CD4-positive, alpha-beta memory T cell (primary cell): ENCODE measurements at places on chromosomes 3 and 15. TPM values are rescaled to one million over a fixed set of nuclear protein-coding genes. Genes with fewer than 3 reads are reported as not detected.
A peak's percentile ranks its signal among the peaks of the same experiment; 100 is the strongest.

LEO1 gene
- 21.7 TPM for total RNA-seq

AADAC gene
- not detected for total RNA-seq

CCR2 gene
- total RNA-seq = 18.4 TPM

RASGRP1 gene
- total RNA-seq = 123 TPM

GRCh38 chr3:54033761-54034160, 88.6 kb upstream of the CACNA2D3 start:
- DNase-seq = no peak
- no peaks in the 10 kb centered on the region for H3K4me1 ChIP-seq
- H3K27ac ChIP-seq = no peak overlapping the region
- no peaks in the 10 kb centered on the region for H3K36me3 ChIP-seq
- H3K27me3 ChIP-seq = no peaks in the 10 kb centered on the region
- no peak overlapping the region for H3K4me3 ChIP-seq

- H3K36me3 ChIP-seq = no peaks in the 10 kb centered on the region
- peak; percentile 33 for DNase-seq
- H3K4me3 ChIP-seq = no peak overlapping the region
- H3K27me3 ChIP-seq = no peaks in the 10 kb centered on the region
- no peaks in the 10 kb centered on the region for H3K4me1 ChIP-seq
These were observed 18.6 kb upstream of the TICRR start for GRCh38 chr15:89556413-89557262.

- H3K27me3 ChIP-seq = no peaks in the 10 kb centered on the region
- H3K36me3 ChIP-seq = no peaks in the 10 kb centered on the region
- DNase-seq = no peak
- H3K27ac ChIP-seq = no peak overlapping the region
- H3K4me3 ChIP-seq = no peak overlapping the region
These were observed 3.5 kb upstream of the MESP1 start for GRCh38 chr15:89754361-89755154.

- H3K4me1 ChIP-seq = no peaks in the 10 kb centered on the region
- no peaks in the 10 kb centered on the region for H3K27me3 ChIP-seq
- no peak for DNase-seq
- H3K36me3 ChIP-seq = no peaks in the 10 kb centered on the region
These were observed 596.2 kb upstream of the DPPA4 start for GRCh38 chr3:109933576-109933975.

- no peak overlapping the region for H3K27ac ChIP-seq
- H3K4me1 ChIP-seq = no peaks in the 10 kb centered on the region
- no peak overlapping the region for H3K4me3 ChIP-seq
- DNase-seq = no peak
- no peaks in the 10 kb centered on the region for H3K27me3 ChIP-seq
These were observed 94.9 kb downstream of the ERC2 start for GRCh38 chr3:56373386-56373785.

GRCh38 chr3:22795917-22796316, 407.2 kb upstream of the UBE2E2 start:
- H3K4me3 ChIP-seq = no peak overlapping the region
- no peak overlapping the region for H3K27ac ChIP-seq
- DNase-seq = no peak
- H3K4me1 ChIP-seq = no peaks in the 10 kb centered on the region
- no peaks in the 10 kb centered on the region for H3K36me3 ChIP-seq
- no peaks in the 10 kb centered on the region for H3K27me3 ChIP-seq

DNA sequence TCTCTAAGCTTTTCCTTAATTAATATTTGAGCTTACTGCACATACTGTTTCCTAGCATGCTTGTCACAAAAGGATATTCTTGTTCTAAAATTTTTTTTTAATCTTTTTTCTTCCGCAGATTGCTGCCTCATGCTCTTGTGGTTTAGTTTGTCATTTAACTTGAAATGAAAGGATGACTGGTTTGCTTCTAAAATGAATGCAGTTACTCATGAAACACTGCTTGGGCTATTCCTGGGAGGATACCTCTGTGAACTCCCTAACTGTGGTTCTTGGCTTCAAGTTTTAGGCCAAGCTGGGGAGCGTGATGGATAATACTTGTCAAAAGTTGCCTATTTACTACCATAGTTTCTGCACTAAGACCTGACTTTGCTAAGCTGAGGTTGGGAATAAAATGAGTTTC, 64.0 kb downstream of the USP13 start:
- no peak for DNase-seq
- no peak overlapping the region for H3K4me3 ChIP-seq
- H3K27me3 ChIP-seq = no peaks in the 10 kb centered on the region
- H3K27ac ChIP-seq = no peak overlapping the region
- H3K4me1 ChIP-seq = no peaks in the 10 kb centered on the region

GRCh38 chr3:13338996-13339395, 81.1 kb downstream of the NUP210 start:
- peaks cover 94% of the 10 kb centered on the region for H3K36me3 ChIP-seq
- H3K27me3 ChIP-seq = no peaks in the 10 kb centered on the region
- no peak overlapping the region for H3K27ac ChIP-seq
- peaks cover 4% of the 10 kb centered on the region for H3K4me1 ChIP-seq
- no peak overlapping the region for H3K4me3 ChIP-seq

- DNase-seq = no peak
- no peaks in the 10 kb centered on the region for H3K27me3 ChIP-seq
- H3K36me3 ChIP-seq = no peaks in the 10 kb centered on the region
- H3K27ac ChIP-seq = no peak overlapping the region
- H3K4me3 ChIP-seq = no peak overlapping the region
These were observed 304.6 kb upstream of the KCNMB2 start for GRCh38 chr3:178231645-178232044.

- H3K27me3 ChIP-seq = no peaks in the 10 kb centered on the region
- H3K27ac ChIP-seq = no peak overlapping the region
- peaks cover 20% of the 10 kb centered on the region for H3K4me1 ChIP-seq
- H3K4me3 ChIP-seq = no peak overlapping the region
- no peak for DNase-seq
- H3K36me3 ChIP-seq = no peaks in the 10 kb centered on the region
These were observed 117.3 kb downstream of the XXYLT1 start for GRCh38 chr3:195153653-195154052.

- peaks cover 38% of the 10 kb centered on the region for H3K4me1 ChIP-seq
- peak overlapping the region; percentile 93 for H3K27ac ChIP-seq
- no peaks in the 10 kb centered on the region for H3K27me3 ChIP-seq
These were observed 536 bp downstream of the SEC61A1 start for GRCh38 chr3:128052595-128053351.

DNA sequence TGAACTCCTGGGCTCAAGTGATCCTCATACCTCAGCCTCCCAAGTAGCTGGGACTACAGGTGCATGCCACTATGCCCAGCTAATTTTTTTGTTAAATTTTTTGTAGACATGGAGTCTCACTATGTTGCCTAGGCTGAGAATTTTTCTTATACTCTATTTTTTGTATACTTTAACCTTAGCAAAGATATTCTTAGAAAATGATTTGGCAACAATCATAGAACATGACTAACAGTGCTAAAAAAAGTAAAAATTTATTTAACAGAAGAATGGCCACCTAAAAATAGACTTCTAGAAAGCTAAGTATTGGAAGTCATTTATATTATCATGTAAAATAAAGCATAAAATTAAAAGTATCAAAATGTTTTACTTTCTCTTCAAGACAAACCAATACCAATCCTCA, 322.3 kb downstream of the PLCL2 start:
- no peaks in the 10 kb centered on the region for H3K4me1 ChIP-seq
- no peaks in the 10 kb centered on the region for H3K27me3 ChIP-seq
- no peak overlapping the region for H3K4me3 ChIP-seq
- H3K27ac ChIP-seq = no peak overlapping the region
- DNase-seq = no peak

GRCh38 chr3:13544951-13545651, 3.8 kb upstream of the FBLN2 start:
- DNase-seq = no peak
- no peak overlapping the region for H3K27ac ChIP-seq
- no peaks in the 10 kb centered on the region for H3K36me3 ChIP-seq
- no peak overlapping the region for H3K4me3 ChIP-seq
- H3K4me1 ChIP-seq = peaks cover 11% of the 10 kb centered on the region

DNA sequence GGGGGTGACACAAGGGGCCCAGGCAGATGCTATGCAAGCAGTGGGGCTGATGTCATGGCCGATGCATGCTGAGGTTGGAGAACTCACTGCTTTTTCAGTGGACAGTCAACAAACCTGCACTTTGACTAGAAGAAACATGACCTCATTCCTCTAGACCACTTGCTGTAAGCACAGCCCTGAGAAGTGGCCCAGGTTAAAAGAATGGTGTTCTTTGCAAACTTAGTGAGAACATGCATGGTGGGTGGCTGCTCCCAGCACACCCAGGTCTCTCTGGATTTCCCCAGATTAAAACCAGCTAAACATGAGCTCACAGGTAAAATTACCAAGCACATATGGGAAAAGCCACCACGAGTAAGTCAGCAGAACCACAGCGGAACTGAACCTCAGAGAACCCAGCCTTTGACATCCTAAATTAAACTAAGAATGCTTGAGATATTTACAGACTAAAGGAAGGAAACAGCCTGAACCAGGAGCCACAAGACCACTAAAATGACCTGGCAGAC, 15.5 kb downstream of the DLEC1 start:
- no peak for DNase-seq
- no peak overlapping the region for H3K27ac ChIP-seq
- no peaks in the 10 kb centered on the region for H3K27me3 ChIP-seq
- H3K4me3 ChIP-seq = no peak overlapping the region

DNA sequence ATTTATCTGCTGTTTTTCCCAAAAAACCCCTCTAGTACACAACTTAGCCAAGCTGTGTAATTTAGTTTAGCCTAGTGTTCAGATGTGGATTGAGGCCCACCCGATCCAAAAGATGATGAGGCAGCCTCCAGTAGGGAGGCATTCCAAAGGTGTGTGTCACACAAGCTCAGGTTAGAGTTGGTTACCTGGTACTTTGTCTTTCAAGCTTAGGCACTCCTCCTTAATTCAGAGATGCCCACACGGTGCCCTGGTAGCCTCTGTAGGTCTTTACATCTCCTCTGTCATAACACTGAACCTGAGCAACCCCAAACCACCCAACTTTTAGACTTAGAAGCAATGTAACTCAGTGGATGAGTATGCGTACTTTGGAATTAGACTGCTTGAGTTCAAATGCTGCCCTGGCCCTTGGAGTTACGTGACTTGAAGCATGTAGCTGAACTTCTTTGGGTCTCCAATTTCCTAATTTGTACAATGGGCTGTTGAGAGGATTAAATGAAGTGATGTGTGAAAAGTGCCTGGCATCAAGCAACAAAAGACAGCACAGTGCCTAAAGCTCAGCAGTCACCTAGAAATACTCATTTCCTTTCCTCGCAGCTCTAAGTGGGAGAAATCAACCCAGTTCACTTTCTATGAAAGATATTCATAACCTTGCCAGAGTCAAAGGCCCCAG, 284.6 kb upstream of the RARB start:
- H3K4me3 ChIP-seq = no peak overlapping the region
- H3K27me3 ChIP-seq = no peaks in the 10 kb centered on the region
- DNase-seq = no peak
- no peaks in the 10 kb centered on the region for H3K36me3 ChIP-seq
- H3K4me1 ChIP-seq = no peaks in the 10 kb centered on the region
